ENCODE measurements at places on chromosomes 7 and 10.

- no peak for DNase-seq
Measured at GRCh38 chr7:76080204-76080603, 32.3 kb downstream of the MDH2 start.

GRCh38 chr10:80579849-80580637 is 42.3 kb downstream of the SH2D4B start:
- no peak for DNase-seq

GRCh38 chr7:102917436-102918353 is 4.9 kb downstream of the LRRC17 start:
- no peak for DNase-seq

DNA sequence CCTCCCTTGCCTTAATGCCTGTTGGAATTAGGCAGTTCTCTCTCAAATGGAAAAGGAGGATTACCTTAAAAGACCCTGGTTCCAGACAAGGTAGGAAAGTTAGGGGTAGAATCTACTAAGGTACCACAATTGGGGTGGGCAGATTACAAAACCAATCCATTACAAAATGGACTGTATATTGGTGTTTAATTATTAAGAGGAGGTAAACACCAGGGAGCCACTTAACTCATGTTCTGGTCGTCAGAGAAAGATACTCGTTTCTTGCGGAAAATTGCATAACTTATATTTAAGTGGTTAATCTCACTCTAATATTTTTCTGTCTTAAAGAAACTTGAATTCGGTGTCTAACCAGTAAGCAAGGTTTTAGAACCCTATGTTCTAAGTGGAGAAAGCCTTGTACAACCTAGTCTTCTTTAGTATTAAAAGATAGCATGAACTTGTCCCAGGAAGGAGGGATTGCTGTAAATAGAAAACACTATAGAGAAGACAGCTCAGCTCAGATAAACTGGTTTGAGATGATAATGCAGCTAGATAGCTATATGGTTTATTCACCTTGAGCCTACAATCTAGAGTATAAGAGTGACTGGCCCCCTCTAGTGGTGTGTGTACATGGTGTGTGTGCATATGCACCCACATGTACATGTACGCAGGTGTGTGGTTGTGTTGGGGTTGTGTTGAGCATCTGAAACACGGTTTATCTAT is 58.0 kb upstream of the STRIP2 start:
- no peak for DNase-seq

- no peak for DNase-seq
Measured at GRCh38 chr10:45575966-45576597, 96.5 kb downstream of the ZFAND4 start.

DNA sequence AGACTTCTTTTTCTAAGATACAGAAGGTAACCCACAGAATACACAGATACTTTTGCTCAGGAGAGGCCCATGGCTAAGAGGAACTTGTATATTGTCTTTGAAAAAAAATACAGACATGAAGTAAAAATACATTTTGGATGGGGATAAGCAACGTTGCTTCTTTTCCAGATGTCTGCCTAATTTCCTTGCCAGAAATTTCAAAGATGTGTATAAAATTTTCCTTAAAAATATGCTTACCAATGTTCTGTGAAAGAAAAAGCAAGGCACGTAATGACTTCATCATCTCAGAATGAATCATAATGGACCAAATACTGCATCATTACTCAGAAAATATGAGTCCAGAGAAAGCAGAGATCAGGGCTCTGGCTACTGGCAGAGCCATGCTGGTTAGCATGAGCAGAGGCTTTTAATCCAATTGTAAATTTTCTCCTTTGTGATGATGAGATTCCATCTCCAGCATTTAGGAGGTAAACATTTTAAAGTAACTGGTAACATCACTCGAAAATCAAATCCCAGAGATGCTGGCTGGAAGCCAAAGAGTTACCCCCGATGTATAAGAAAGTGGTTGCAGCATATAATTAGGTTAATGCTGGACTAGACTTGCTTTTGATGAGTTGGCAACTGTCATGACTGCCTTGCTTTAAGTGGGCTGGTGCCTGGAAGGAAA is 272.5 kb downstream of the SEMA3A start:
- DNase-seq = no peak

GRCh38 chr10:133260895-133261725 is 15.6 kb downstream of the ADAM8 start:
- no peak for DNase-seq

- no peak for DNase-seq
Measured at GRCh38 chr7:125316466-125316865, 386.8 kb upstream of the POT1 start.

DNA sequence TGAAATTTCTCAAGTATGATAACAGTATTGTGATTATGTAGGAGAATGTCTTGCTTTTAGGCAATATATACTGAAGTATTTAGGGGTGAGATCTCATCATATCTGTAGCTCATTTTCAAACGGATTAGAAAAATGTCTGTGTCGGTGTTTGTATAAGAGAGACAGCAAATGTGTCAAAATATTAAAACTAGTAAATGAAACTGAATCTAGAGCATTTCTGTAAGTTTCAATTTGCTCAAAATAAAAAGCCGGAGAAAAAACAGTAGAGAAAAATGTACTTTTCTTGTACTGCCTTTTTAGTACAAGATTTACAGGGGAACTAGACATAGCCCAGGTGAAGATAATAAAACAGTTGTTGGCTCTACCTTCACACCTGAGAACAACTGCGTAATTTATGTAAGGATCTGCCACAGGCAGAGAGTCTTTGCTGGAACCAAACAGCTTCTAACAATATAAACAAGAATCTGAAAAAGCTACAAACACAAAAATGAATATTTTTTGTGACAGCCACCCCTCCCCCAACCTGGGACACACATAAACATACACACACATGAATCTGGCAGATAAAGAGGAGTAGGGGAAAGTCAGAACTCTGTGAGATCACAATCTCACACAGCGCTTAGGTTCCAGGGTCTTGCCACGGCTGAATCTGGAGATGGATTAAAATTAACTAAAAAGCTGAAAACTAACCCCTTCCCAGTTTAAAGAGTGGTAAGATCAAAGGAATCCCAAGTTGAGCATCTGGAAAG is 153.3 kb downstream of the AVL9 start:
- no peak for DNase-seq

GRCh38 chr7:58316-58715 is 134.1 kb upstream of the FAM20C start:
- DNase-seq = no peak

DNA sequence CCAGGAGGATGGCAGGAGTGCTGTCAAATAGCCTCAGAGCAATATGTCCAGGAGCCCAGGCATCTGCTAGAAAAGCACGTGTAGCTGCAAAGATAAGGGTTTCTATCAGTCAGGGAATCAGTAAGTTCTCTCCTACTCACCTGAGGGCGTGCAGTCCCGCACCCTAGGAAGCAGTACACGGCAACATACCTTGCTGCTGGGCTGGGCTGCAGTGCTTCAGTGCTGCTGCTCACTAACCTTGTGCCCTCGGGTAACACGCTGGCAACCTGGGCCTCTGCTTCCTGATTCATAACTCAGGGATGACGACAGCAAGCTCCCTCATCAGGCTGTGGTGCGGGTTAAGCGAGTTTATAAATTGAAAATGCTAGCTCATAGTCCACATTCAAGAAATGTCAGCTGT is 29.5 kb upstream of the CCNY start:
- DNase-seq = no peak

DNA sequence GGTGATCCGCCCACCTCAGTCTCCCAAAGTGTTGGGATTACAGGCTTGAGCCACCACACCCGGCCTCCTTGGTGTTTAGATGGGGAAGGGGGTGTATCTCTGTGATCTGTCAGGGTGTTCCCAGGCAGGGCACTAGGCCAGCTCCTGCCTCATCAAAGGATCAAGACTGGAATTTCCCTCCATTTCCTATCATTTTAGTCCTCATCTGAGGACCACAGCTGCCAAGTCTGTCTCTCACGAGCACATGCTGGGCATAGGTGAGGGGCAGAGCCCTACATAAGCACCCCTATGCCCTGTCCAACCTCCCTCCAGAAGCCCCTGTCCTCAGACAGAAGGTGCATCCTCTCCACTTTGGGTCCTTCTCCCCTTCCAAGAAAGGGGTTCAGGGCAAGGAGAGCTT is 19.5 kb downstream of the TRIM56 start:
- DNase-seq = no peak

DNA sequence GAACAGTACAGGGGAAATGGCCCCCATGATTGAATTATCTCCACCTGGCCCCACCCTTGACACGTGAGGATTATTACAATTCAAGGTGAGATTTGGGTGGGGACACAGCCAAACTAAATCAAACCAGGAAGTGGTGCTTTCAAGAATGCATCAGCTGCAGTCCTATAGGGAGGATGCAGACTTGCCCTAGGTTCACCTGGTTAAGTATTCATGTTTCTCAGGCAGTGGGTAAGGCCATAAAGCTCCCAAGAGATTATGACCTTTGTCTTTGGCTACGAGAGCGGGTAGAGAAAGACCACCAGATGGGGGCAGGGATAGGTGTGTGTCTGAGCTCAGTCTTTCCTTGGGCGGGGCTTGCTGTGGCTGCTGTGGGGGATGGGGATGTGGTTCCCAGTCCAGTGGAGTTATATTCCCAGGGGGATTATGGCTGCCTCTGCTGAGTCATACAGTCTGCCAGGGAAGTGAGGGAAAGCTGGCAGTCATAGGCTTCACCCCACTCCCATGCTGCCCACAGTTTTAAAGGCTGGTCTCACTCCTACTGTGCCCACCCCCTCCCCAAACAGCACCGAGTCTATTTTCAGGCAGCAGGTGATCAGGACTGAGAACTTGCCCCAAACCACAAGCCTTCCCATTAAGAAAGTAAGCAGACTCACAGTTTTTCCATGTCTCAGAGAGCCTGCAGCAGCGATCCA is 8.4 kb upstream of the R3HCC1L start:
- DNase-seq = no peak

GRCh38 chr10:43867667-43868565 is 219.2 kb upstream of the ZNF32 start:
- DNase-seq = no peak

DNA sequence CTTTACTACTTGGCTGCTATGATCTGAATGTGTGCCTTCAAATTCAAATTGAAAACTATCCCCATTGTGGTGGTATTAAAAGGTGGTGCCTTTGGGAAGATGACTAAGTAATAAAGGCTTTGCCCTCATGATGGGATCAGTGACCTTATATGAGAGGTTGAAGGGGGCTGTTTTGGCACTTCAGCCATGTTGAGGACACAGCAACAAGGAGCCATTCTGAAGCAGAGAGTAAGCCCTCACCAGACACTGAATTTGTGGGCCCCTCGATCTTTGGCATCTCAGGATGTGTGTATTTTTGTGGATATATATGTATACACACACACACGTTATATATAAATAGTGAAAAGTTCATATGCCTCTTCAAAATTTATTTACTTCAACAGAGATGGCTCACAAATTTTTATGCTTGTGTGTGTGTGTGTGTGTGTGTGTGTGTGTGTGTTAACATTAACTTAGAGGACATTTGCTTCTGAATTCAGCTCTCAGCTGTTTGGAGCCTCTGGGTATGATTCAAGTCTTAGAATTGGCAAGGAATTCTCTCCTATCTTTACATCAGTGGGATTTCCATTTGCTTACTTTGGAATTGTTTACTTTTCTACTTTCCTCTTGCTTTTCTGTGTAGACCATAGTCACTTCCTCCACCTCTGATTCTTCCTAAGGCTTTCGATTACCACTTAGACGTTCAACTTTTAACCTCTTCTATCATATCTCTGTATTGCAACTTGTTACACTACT is 66.6 kb downstream of the MAGI2 start:
- DNase-seq = no peak

- no peak for DNase-seq
Measured at GRCh38 chr7:129530795-129531391, 28.6 kb downstream of the SMKR1 start.

- no peak for DNase-seq
Measured at GRCh38 chr10:34716958-34717357, 98.1 kb downstream of the PARD3 start.

DNA sequence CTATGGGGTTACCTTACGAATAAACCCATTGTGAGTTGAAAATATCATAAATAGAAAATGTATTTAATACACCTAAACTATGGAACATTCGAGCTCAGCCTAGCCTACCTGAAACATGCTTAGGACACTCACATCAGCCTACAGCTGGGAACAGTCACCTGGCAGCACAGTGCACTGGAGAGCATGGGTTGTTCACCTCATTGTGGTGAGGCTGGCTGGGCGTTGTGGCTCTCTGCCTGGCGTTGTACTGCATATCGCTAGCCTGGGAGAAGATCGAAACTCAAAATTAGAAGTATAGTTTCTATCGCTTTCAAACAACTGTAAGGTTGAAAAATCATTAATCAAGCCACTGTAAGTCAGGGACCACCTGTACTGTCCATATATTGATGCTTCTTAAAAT is 17.3 kb upstream of the HBP1 start:
- DNase-seq = no peak

GRCh38 chr7:8590791-8591190 is 157.4 kb downstream of the NXPH1 start:
- DNase-seq = no peak

DNA sequence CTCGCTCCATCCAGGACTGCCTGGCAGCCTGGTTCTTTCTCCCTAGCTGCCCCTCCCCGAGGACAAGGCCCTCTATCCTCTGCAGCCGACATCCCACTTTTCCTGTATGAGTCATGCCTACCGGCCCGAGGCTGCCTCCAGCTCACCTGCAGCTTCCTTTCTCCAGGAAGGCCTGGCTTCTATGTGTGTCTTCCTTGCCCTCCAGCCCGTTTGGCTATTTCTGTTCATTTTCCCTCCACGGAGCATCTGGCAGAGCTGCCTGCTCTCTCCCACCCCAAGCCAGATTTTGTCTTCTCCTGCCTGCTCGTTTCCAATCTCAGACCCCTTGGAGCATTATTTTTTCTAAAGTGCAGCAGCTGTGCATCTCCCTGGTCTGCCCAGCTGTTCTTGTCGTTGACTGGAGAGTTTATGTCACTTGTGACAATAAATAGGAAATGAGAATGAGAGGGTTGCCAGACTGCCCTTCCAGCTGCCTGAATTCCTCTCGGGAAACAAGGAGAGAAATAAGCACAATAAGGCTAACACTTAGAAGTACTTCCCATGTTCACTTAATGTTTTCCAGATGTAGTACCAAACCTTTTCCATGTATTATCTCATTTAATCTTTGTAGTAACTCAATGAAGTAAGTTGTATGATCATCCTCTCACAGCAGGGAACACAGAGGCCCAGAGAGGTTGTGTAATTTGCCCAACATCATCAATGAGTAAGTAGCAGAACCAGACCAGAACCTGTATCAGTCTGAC is 19.7 kb downstream of the UBTD1 start:
- DNase-seq = no peak

DNA sequence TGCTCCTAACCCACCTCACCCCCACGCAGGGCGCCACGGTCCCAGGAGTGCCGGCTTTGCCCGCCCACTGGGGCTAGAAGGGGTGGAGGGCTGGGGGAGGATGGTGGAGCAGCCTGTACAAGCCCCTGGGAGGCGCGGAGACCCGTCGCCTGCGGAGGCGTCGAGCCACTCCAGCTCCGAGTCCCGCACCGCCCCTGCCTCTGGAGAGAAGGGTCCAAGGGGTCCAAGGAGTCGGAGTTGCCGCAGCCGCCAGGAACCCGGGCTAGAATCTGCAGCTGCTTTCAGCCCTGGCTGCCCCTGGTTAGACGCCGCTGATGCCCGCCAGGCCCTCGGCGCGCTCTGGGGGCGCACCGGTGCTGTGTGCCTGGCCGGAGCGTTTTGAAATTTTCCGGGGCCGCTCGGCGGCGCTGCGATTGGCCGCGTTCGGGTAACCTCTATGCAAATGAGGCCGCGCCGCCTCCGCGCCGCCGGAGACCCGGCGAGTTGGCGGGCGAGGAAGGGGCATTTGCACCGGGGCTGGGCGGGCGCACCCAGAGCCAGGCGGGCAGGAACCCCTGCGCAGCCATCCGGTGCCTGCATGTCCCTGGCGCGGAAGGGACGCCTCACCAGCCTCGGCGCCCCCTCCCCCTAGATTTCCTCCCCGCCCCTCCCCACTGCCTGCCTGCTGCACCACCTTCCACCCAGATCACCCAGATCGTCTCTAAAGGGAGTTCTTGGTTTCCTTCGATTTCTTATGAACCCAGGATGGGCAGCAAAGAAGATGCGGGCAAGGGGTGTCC is at the start of gene HMX2:
Gene HMX2 (plus strand): TSS at position 502 of the 779 bp plus-strand sequence. CDS start 243 bp downstream, at position 745.
- no peak for DNase-seq
